CD4-positive, CD25-positive, alpha-beta regulatory T cell (primary cell): ENCODE measurements at places on chromosomes 7 and 10. TPM values are rescaled to one million over a fixed set of nuclear protein-coding genes. Genes with fewer than 3 reads are reported as not detected.

NSUN5 gene
- 31.8 TPM for total RNA-seq

HERC4 gene
- total RNA-seq, result 69.2 TPM

ZNF425 gene
- 0.35 TPM for total RNA-seq

ELMO1 gene
- total RNA-seq, result 162 TPM

MTPN gene
- 106 TPM for total RNA-seq

DYNC1I1 gene
- total RNA-seq, result not detected

STYXL1 gene
- total RNA-seq, result 16.8 TPM

KAT6B gene
- 67.1 TPM for total RNA-seq
